ENCODE measurements at places on chromosomes 2 and 18.

GRCh38 chr2:128311216-128311754, 7.4 kb downstream of the HS6ST1 start:
- DNase-seq, result no peak

GRCh38 chr2:224957540-224958461, 84.5 kb downstream of the DOCK10 start:
- DNase-seq, result no peak

DNA sequence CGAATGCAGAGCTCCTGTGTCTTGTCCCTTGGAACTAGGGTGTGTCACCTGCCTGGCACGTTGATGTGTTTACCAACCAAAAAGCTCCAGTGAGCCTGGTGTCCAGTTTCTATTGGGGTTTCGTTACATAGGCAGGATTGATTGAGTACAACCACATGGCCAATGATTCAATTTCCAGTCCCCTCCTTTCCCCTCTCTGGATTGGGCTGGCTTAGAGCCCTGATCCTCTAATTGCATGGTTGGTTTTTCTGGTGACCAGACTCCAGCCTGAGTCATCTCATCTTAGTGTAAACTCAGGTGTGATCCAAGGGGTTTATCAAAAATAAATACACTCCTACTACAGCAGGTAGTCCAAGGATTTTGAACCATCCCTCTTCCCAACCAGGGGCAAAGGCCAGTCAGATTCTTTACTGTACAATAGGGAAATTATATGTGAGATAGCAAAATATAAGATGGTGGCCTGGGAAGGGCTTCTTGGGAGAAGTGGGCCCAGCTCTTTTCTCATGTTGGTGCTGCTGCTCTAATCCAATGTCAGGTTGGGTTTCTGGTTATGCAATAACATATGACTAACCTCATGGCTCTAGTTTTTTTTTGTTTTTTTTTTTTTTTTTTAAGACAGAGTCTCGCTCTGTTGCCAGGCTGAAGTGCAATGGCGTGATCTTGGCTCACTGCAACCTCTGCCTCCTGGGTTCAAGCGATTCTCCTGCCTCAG, 64.7 kb upstream of the MGAT5 start:
- DNase-seq, result no peak

DNA sequence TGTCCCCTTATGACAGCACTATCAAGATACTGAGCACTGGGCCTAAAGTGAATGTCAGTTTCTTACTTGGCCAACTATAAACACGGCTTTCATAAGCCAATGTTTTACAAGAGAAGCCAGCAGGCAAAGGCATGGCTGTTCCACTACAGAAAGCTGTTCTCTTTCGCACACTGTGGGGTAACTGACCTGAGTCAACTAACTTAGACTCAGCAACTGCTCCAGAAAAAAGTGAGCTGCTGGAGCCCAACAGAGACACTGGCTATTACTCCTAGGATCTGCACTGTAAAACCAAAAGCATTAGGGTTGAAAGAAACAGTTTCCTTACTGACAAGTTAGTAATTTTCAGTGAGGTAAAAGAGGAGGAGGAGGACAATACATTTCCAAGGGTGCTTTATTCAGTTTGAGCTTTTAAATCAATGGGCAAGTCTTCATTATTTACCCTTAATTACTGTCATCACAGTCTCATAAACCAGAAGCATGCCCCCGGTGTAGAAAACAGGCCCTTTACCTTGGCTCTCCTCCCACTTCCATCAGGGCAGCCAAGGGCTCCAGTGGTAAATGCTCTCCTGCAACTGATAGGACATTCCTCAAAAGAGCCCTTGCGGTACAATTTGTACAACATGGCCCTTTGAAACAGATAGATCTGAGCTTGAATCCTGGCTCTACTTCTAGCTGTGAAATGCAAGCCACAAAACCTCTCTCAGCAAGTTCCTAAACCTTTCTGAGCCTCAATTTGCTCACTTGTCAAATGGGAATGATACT, 275.7 kb downstream of the PDE11A start:
- no peak for DNase-seq

- DNase-seq, result no peak
Observed at GRCh38 chr2:56199492-56199891, 15.7 kb downstream of the CCDC85A start.

DNA sequence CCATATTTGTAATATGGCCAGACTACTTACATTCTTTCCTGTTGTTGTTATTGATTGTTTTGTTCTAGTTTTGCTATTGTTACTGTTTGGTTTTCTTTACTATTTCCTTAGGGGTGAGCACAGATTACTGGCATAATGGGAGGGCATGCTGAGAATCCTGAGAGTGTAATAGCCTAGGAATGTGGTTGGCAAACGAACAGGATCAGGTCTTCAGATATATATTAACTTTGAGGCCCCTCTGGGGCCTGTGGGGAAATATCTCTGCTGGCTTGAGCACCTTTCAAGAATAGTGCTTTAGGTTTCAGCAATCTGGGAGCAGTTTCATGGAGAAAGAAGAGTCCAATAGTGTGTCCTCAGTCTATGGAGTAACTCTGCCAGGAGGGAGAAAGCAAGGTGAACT, 144.4 kb downstream of the THSD7B start:
- no peak for DNase-seq

DNA sequence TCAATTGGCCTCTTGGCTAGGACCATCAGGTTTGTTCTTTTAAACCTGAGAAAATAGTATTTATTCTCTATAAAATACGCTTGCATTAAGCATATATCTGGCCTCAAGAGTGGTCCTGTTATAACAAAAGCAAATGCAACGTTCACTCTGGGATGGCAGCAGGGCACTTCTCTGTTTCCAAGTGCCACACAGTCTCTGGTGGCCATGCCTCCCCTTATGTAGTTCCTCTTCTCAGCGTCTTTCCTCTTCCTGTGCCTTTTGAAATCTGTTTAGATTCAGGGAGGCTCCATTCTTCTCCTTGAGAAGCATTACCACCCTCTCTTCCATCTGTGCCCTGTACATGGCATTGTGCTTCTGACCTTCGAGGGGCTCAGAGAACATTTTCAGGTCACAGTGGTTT, 51.9 kb downstream of the TSHZ1 start:
- no peak for DNase-seq

DNA sequence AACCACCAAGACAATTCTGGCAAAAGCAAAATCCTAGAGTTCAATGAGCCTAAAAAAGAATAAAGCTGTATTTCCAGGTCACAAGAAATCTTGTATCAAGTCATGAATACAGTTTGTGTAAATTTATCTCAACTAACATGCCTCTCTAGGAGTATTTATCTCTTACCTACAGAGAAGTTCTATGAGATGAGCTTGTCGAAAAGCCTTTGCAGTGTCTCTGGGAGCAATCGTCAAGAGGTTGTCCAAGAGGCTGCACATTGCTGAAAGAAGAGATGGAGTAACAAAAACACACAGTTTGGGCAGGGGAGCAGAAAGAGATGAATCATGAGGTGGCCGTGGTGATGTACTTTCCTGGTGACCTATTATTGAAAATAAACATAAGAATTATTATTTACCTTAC, 112.0 kb upstream of the CD226 start:
- no peak for DNase-seq

DNA sequence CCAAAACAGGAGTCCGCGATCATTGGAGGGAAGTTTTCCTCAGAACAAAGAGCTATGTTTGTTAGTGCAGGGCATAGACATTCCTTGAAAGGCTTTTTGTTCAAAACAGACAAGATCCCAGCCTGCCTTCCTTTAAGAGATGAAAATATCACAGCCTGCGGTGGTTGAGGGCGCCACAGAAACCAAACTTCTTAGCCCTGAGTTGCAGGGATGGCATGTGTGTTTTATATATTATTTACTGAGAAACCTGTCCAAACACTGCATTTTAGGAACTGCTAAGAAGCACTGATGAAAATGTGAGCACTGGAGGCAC, 57.5 kb upstream of the TMEM178A start:
- no peak for DNase-seq
